Osteoblast (primary cell): ENCODE measurements at places on chromosomes 6 and 20. TPM values are rescaled to one million over a fixed set of nuclear protein-coding genes. Genes with fewer than 3 reads are reported as not detected.

GRCh38 chr6:38510205-38510604 is 129.5 kb downstream of the BTBD9 start:
- no peaks in the 10 kb centered on the region for H3K36me3 ChIP-seq
- no peak for DNase-seq
- peak overlapping the region; percentile 40 for H3K27ac ChIP-seq
- peaks cover 15% of the 10 kb centered on the region for H3K4me1 ChIP-seq
- H3K27me3 ChIP-seq, result no peaks in the 10 kb centered on the region
- no peak overlapping the region for H3K4me3 ChIP-seq

DNA sequence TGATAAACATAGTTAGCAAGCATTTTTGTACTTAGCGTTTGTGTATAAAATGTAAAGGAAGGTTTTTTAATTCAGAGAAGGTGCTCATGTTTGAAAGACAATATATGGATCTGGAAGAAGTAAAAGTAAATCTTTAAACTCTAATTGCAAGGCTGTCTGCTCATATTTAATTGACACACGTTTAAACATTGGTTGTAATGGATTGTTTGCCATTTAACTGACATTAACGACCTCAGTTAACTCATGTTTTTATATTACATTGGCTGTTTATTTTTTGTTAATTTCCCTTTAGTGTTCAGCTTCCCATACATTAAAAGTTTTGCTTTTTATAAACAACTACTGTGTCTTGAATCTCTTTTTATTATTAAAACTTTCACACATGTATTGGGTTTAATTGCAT is 208.1 kb downstream of the ARID1B start:
- H3K36me3 ChIP-seq, result no peaks in the 10 kb centered on the region
- H3K4me3 ChIP-seq, result no peak overlapping the region
- DNase-seq, result no peak
- H3K27ac ChIP-seq, result no peak overlapping the region

- H3K27ac ChIP-seq, result no peak overlapping the region
- no peak overlapping the region for H3K4me3 ChIP-seq
- no peak for DNase-seq
- H3K27me3 ChIP-seq, result no peaks in the 10 kb centered on the region
Observed at GRCh38 chr6:163802267-163802666, 387.7 kb downstream of the QKI start.

DNA sequence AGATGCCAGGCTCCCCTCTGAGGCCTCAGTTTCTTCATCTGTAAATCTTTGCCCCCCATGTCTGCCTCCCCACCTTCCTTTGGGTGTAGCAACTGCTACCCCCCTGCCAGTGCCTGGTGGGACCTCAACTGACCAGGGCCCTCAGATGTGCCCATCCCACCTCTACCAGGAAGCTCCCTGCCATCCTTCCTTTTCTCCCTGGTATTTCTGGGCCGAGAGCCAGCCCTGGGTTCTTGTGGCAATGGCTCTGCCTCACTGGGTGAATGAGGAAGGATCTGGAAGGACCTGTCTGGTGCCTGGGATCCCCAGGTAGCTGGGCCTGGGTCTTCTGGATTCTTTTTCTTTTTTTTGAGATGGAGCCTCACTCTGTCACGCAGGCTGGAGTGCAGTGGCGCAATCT is 141.1 kb upstream of the RNF24 start:
- peaks cover under 1% of the 10 kb centered on the region for H3K36me3 ChIP-seq
- H3K27ac ChIP-seq, result no peak overlapping the region
- DNase-seq, result peak; percentile 23
- peaks cover 38% of the 10 kb centered on the region for H3K4me1 ChIP-seq

DNA sequence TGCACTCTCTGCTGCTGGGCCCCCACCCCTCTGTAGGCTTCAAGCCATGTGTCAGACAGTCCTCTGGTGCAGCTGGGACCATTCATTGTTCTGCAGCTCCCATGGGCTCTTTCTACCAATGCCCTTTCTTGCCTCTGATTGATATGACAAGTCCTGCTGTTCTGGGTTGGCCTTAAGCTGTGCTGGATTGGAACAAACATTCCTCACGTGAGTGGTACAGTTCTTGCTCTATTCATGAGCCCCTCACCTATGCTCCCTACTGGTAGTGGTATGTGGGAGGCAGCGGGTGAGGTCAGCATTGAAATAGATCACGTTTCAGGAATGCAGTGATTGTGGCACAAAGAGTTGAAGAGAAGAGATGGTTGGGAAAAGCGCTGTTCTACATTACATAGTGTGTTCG is 48.8 kb upstream of the RALY start:
- no peaks in the 10 kb centered on the region for H3K36me3 ChIP-seq
- no peaks in the 10 kb centered on the region for H3K4me1 ChIP-seq
- no peak for DNase-seq
- H3K27ac ChIP-seq, result no peak overlapping the region
- no peak overlapping the region for H3K4me3 ChIP-seq
- H3K27me3 ChIP-seq, result no peaks in the 10 kb centered on the region

DNA sequence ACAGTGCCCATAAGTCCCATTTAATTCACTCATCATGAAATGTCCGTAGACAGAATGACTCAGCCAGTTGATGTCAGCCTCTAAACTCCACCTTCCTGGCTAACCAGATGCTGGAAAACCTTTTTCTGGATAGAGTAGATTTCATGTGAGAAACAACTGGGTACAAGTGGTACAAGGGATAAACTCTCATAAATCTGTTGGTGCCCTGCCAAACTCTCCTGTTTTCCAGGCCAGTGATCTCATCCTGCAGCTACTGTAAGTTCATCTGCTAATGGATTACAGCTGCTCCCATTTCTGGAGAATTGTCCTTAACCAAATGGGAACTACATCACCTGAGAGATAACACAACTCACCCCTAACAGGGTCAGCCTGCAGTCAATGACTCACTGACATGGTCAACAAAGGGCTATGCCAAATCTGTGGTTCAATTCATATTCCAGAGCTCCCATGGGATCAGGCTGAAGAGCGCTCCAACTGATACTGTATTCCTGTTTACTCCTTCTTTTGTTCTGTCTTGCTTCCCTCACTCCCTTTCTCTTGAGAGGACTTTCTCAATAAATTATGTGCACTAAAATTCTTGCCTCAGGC is 210.1 kb upstream of the HDDC2 start:
- no peaks in the 10 kb centered on the region for H3K36me3 ChIP-seq
- DNase-seq, result peak; percentile 54
- no peaks in the 10 kb centered on the region for H3K4me1 ChIP-seq
- no peak overlapping the region for H3K27ac ChIP-seq
- no peak overlapping the region for H3K4me3 ChIP-seq

GRCh38 chr6:106124437-106125430 is 38.6 kb downstream of the PRDM1 start:
- H3K27ac ChIP-seq, result no peak overlapping the region
- peaks cover 9% of the 10 kb centered on the region for H3K4me1 ChIP-seq
- no peaks in the 10 kb centered on the region for H3K36me3 ChIP-seq
- no peak overlapping the region for H3K4me3 ChIP-seq

- DNase-seq, result peak; percentile 93
- peaks cover 78% of the 10 kb centered on the region for H3K4me1 ChIP-seq
- peaks cover 16% of the 10 kb centered on the region for H3K36me3 ChIP-seq
- H3K4me3 ChIP-seq, result no peak overlapping the region
- H3K27me3 ChIP-seq, result no peaks in the 10 kb centered on the region
Observed at GRCh38 chr6:111589366-111589765, 16.3 kb downstream of the TRAF3IP2 start.

- H3K4me1 ChIP-seq, result peaks cover 10% of the 10 kb centered on the region
- no peaks in the 10 kb centered on the region for H3K36me3 ChIP-seq
- DNase-seq, result no peak
- H3K27ac ChIP-seq, result no peak overlapping the region
- H3K4me3 ChIP-seq, result no peak overlapping the region
Observed at GRCh38 chr6:75853806-75854205, 104.8 kb downstream of the MYO6 start.

DNA sequence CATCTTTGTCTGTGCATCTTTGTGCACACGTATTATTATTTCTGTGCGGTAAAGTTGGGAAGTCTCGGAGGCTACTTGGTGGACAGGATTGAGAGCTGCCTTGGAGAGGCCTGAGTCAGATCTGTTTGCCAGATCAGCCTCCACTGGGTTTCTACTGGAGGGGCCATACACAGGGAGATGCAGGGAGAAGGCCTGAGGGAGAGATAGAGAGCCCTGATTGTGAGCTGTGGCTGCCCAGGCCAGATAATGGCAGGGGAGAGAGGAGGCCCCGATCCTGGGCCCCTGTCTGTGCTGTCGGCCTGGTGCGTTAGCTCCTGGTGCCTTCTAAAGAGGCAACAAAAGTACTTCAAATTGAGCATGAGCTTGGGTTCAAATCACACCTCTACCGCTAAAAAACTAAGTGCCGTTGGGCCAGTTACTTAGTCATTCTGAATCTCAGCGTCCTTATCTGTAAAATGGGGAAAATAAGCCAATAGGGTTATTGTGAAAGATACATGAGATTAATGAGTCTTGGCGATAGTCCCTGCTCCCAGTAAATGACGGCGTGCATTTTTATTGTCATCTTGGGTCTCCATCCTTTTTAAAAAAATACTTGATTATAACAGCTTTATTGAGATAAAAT is 27.6 kb upstream of the ADA start:
- no peak overlapping the region for H3K27ac ChIP-seq
- no peak for DNase-seq
- no peaks in the 10 kb centered on the region for H3K36me3 ChIP-seq
- H3K27me3 ChIP-seq, result no peaks in the 10 kb centered on the region
- H3K4me1 ChIP-seq, result no peaks in the 10 kb centered on the region

DNA sequence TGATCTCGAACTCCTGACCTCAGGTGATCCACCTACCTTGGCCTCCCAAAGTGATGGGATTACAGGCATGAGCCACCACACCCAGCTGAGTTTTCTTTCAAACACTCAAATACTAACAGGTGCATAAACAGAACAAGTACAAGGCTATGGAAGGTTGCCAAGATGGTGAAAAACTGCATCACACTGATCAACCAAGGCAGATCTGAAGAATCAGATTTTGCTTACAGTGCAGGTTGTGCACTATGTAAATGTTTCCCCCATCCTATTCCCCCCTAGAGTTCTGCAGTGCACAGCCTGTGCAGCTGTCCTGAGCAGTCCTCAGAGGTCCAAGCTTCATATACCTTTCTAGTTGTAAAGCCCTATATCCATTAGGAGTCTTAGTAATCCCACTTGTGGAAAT is 73.0 kb downstream of the GFRA4 start:
- no peaks in the 10 kb centered on the region for H3K4me1 ChIP-seq
- H3K4me3 ChIP-seq, result no peak overlapping the region
- H3K36me3 ChIP-seq, result peaks cover 21% of the 10 kb centered on the region
- DNase-seq, result no peak
- no peaks in the 10 kb centered on the region for H3K27me3 ChIP-seq

- no peak for DNase-seq
- no peak overlapping the region for H3K4me3 ChIP-seq
- H3K4me1 ChIP-seq, result peaks cover 30% of the 10 kb centered on the region
Observed at GRCh38 chr6:15444881-15445280, 199.0 kb downstream of the JARID2 start.

DNA sequence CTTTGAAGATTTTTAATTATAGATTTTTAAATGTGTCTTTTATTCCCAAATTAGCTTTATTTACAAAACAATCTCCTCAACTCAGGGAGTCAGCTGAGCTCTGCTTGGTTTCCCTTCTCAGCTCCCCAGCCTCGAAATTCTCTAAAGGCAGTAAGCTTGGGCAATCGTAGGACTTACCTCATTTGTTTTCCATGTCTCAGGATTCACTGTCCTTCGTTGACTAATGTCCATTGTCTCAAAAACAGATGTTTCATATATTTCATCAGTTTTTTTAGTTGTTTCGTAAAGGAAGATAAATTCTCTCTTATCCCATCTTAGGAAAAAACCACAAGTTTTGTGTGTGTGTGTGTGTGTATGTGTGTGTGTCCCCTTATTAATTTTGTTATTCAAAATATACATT is 102.2 kb upstream of the ADGRF1 start:
- no peak overlapping the region for H3K27ac ChIP-seq
- H3K4me3 ChIP-seq, result no peak overlapping the region
- H3K4me1 ChIP-seq, result peaks cover 19% of the 10 kb centered on the region
- H3K36me3 ChIP-seq, result no peaks in the 10 kb centered on the region

DNA sequence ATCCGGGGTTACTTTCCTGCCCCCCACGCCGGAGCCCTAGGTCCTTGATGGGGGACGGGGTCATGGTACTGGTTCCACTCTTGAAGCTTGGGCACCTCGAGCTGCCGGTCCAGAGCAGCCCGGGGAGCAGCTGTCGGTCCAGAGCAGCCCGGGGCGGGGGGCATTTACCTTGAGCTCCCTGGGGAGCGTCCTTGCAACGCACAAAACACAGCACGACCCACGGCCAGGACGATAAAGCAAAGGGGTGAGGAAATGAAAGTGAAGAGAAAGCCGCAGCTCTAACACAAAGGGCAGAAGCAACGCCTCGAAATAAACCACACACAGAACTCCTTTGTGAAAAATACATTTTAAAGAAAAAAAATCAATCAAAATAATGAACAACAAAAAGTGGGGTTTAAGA is 39.1 kb downstream of the KCNQ2 start:
- H3K27ac ChIP-seq, result no peak overlapping the region
- DNase-seq, result no peak
- H3K4me3 ChIP-seq, result no peak overlapping the region
- no peaks in the 10 kb centered on the region for H3K4me1 ChIP-seq
- H3K36me3 ChIP-seq, result no peaks in the 10 kb centered on the region

- no peak for DNase-seq
- H3K27ac ChIP-seq, result peak overlapping the region; percentile 82
- H3K27me3 ChIP-seq, result no peaks in the 10 kb centered on the region
Observed at GRCh38 chr6:45326698-45327417, 1.3 kb upstream of the RUNX2 start.

- no peaks in the 10 kb centered on the region for H3K27me3 ChIP-seq
- peaks cover 7% of the 10 kb centered on the region for H3K4me1 ChIP-seq
- H3K27ac ChIP-seq, result peak overlapping the region; percentile 50
Observed at GRCh38 chr20:52056203-52057062, 135.1 kb downstream of the ZFP64 start.

- H3K4me3 ChIP-seq, result peak overlapping the region; percentile 91
- H3K27me3 ChIP-seq, result no peaks in the 10 kb centered on the region
- peaks cover 8% of the 10 kb centered on the region for H3K36me3 ChIP-seq
- peaks cover 42% of the 10 kb centered on the region for H3K4me1 ChIP-seq
- peak overlapping the region; percentile 95 for H3K27ac ChIP-seq
- DNase-seq, result peak; percentile 95
Observed at GRCh38 chr20:17568972-17569521, 828 bp upstream of the DSTN start.

- no peak overlapping the region for H3K4me3 ChIP-seq
- H3K4me1 ChIP-seq, result no peaks in the 10 kb centered on the region
- no peaks in the 10 kb centered on the region for H3K27me3 ChIP-seq
Observed at GRCh38 chr6:145119081-145119480, 616.2 kb downstream of the EPM2A start.

- H3K27ac ChIP-seq, result no peak overlapping the region
- H3K4me3 ChIP-seq, result no peak overlapping the region
- H3K4me1 ChIP-seq, result no peaks in the 10 kb centered on the region
- no peak for DNase-seq
Observed at GRCh38 chr6:83546636-83547035, 34.3 kb downstream of the PRSS35 start.

GRCh38 chr6:4010689-4011090 is 68.2 kb downstream of the FAM217A start:
- H3K4me1 ChIP-seq, result peaks cover 5% of the 10 kb centered on the region
- no peak for DNase-seq
- H3K27me3 ChIP-seq, result no peaks in the 10 kb centered on the region
- no peaks in the 10 kb centered on the region for H3K36me3 ChIP-seq

GRCh38 chr6:148520109-148520841 is 177.6 kb downstream of the SASH1 start:
- H3K36me3 ChIP-seq, result peaks cover 48% of the 10 kb centered on the region
- no peaks in the 10 kb centered on the region for H3K27me3 ChIP-seq
- no peak for DNase-seq
- peak overlapping the region; percentile 100 for H3K27ac ChIP-seq

RCAN2 gene
- total RNA-seq, result 14.1 and 15.6 TPM in 2 replicates

RBPJL gene
- total RNA-seq, result not detected in 2 replicates

POU3F2 gene
- total RNA-seq, result under 0.01 TPM in 1 of 2 replicates, not detected in the other

MANEA gene
- 14.1 and 15.9 TPM in 2 replicates for total RNA-seq

ELOVL2 gene
- total RNA-seq, result under 0.01 and 0.29 TPM in 2 replicates

CRYBG1 gene
- total RNA-seq, result 11.9 and 19.2 TPM in 2 replicates

CCDC170 gene
- total RNA-seq, result 1.8 and 2.7 TPM in 2 replicates
